Mucosa of gallbladder (tissue), 1 donor: ENCODE measurements at places on chromosomes 11 and 22.

DNA sequence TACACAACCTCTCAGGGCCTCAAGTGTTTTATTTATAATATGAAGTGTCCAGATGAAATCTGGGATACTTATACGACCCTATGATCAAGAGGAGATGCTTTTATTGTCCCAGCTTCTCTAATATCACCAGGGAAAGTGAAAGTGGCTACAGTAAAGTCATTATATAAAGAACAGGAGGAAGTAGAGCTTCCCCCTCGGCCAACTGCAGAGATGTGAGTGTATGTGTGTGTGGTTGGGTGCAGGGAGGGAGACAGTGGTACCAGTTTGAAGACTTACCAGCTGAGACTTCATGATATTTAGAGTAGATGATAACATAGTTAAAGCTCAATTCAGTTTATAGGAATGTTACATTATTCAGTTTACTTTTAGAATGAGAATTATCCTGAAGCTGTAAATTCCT is 373.6 kb upstream of the DDI1 start:
- DNase-seq: no peak

DNA sequence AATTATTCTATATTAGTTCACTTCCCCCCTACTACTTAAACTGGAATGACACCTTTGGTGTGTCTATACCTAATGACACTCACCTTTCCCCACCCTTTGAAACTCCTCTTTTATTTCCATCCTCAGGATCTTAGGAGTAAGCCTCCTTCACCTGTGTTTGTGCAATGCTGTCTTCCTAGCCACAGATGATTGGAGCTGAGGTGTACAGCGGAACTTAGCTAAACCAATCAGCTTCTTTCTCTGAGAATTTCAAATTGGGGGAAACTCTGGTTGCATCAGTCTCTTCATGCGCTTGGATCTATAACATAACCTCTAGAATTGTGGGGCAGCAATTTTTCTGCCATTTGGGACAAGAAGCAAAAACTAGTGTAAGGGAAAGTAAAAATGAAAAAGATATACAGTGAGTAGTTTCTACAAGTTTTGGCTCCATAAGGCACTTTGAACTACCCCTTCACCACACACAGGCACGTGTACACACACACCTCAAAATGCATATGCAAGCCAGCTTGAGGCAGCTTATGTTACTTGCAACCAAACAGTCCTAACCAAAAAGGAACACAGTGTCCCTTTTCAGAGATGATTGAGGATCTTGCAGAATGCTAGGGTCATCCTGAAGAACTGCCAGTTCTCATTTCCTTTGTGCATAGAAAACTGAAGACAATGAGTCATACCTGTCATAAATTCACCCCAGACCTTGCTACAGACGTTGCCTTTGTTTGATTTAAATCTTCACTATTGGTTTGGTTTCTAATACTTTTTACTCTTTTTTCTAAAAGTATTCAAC is 36.0 kb upstream of the LDLRAD3 start:
- DNase-seq: no peak

DNA sequence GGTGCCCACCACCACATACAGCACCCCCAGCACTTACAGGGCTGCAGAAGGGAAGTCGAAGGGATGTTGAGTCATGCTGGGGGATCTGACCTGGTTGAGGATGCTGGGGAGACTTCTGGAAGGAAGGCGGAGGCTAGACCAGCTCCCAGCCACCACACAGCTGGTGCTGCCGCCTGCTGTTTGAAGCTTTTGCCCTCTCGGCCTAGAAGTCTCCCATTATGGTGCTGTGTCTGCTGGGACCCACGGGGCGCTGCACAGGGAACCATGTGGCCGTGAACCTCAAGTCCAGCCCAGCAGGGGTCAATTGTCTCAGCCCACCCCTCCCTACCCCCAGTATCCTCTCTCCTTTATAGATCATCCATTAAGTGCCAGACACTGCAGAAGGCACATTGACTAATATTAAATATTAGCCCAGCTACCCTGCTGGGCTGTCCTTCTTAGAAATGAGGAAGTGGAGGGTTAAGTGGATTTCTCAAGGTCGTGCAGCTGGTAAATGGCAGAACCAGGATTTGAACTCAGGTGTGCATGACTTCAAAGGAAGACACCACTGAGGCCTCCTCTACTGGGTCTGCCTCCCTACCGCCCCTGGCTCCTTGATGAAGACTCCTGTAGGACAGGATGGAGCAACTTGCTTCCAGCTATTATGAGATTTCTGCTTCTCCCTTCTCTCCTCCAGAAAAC is 49.7 kb downstream of the CYTH4 start:
- peak; percentile 83 for DNase-seq

DNA sequence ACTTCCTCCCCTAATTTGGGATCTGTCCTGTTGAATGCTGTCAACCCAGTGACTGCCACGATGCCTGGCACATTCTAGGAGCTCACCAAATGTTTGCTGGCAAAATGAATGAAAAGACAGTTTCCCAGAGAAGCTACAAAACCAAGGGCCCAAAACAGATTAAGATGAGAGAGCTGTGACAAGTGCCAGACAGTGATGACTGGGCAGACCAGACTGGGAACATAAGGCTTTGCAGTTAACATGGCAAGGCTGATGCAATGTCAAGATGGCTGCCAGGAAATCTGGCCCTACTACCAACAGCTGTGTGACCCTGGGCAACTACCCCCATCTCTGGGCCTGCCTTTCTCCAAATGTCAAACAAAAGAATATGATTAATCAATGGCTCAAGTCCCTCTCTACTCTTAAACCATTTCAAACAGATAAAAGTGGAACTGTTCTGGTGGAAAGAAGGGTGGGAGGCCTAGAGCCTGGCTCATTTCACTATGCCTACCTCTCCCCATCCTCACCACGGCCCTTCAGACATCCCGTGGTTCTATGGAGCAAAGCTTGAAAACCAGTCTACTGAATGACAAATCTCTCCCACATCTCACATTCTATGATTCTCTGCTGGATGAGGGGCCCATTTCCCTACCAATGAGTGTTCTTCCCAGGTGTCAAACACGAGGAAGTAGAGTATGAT is 12.8 kb downstream of the AP1B1 start:
- no peak for DNase-seq

DNA sequence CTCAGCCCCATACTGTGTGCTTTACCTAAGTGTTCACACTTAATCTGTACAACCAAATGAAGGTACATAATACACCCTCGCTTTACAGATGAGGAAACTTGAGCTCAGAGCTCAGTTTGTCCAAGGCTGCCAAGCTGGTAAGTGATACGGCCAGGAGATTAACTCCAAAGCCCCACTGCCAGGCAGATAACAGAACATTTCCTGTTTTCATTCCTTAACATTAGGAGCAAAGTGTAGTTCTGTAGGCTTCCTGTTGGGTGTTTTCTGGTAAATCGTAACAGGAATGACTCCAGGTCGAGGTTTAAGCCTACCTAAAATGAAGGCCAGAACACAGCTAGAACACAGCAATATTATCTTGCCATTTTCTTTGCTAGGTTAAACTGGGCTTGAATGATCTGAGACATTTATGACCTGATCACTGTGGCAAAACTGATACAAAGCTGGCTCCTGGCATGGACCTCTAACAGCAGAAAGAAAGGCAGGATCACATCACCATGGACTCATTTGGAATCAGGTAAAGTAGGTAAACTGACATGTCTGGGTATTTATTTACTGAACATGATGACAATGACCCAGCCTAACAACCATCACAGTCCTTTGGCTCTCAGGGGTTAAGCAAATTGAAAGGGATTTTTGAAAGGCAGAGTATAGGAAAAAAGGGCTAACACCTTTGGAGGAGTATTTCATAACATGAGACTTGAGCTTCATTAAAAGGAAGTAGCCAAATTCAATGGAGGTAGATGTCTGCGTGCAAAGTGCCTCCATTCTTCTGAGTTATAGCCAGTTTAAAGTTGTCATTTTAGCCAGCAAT is 3.9 kb upstream of the NUP50 start:
- peak; percentile 14 for DNase-seq

DNA sequence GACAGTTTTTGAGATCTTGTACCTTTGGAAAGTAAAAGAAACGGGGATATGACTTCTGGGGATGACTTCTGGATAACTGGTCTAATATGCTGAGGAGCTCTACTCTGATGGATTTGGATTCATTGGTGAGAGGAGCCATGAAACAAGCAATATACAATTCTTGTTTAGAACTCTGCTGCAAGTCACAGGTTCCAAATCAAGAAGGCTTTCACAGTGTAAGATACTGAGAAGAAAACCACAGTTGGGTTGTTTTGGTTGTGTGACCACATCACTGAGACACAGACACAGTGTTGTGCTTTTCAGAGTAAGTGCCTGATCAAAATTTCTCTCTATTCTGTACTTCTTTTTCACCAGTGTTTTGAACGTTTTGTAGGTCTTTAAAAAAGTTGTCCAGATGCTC is 13.1 kb upstream of the UCP2 start:
- no peak for DNase-seq

DNA sequence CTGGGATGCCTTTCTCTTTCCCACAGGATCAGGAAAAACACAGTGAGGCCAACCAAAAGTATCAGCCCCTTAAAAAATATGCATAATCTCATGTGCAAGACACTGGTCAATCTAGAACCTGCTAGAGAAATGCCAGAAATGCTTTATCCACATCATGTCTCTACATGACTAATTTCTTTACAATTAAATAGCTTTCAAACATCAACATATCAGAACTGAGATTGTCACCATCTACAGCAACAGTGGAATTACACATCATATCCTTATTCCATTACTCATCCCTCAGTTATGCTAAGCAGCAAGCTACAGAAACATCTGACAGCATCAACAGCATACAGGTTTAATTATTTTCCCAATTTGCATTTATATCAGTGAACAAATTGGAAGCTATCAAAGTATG is 78.8 kb downstream of the DDIAS start:
- no peak for DNase-seq

DNA sequence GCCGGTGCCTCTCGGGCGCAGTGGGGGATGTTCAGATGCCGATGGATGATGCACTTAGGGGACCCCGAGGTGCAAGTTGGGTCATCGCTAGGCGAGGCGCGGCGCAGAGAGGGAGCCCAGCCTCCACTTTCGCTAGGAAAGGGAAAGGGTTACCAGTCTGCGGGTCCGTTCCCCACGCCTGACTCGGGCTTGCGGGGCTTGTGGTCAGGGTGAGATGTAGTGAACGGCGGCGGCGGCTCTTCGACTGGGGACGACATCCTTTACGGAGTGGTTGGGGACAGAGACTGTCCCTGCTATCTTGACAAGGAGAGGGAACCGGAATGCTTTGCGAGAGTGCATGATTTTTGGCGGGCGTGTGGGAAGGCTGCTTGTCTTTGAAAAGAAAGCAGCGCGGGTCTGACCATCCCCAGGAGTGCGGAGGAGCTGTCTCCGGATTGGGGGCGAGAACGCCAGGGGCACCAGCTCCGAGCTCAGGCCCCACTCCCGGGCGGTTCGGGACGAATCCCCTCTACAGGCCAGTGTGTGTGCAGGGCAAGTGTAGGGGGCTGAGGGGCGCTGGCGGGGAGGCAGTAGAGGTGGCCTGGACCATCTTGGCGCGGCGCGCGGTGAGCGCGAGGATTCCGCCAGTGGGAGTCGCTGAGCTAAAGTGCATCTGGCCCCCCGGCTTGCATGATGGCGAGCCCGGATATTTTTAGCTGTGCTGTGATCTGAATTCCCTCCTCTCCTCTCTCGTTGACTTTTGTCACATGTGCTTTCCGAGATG is 1.1 kb downstream of the FAT3 start:
- no peak for DNase-seq

DNA sequence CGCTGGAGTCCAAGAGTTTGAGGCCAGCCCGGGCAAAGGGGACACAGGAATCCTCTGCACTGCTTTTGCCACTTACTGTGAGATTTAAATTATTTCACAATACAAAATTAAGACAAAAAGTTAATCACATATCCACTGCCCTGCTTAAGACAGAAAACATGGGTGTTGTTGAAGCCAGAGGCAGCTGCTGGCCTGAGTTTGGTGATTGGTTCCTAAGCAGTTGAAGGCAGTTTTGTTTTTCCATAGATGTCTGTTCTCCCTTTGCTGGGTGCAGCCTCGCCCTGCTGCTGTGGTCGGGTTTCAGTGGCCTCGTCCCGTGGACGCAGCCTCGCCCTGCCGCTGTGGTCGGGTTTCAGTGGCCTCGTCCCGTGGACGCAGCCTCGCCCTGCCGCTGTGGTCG is 70.2 kb upstream of the PPP6R3 start:
- DNase-seq: no peak

- no peak for DNase-seq
These were observed 607 bp downstream of the MRPL11 start for GRCh38 chr11:66437979-66438503.

- DNase-seq: no peak
These were observed 26.6 kb upstream of the SEPTIN5 start for GRCh38 chr22:19687561-19688300.

GRCh38 chr11:83764643-83765042 is 478.5 kb upstream of the CCDC90B start:
- no peak for DNase-seq

GRCh38 chr22:19959043-19959586 is 17.5 kb upstream of the TXNRD2 start:
- peak; percentile 63 for DNase-seq

DNA sequence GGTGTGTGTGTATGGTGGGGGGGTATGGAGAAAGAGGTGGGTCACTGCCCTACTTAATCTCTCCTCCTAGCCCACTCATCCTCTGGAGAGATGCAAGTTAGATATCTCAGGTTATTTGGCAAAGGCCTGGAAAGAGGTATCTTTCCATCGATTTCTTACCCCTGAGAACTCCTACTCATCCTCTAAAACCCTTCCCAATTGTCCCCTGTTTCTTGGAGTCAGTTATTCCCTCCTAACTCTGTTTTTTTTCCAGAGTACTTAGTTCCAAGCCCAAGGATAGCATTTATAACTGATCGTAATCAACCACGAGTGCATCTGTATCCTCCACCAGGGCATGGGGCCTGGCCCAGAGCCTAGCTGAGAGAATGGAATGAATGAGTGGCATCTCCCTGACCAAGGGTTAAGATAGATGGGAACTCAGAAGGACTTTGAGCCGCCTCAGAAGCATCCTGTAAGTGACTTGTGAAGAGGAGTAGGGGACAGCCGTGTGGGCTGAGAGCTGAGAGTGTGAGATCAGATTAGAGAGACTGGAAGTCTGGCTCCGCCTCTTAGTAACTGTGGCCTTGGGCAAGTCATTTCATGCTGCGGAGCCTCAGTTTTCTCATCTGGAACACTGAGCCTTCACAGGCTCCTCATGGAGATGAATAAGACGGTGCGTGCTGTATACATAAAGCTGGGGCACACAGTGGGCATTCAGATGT is 16.2 kb downstream of the CD6 start:
- DNase-seq: no peak

- peak; percentile 34 for DNase-seq
These were observed 401.0 kb downstream of the LARGE1 start for GRCh38 chr22:33519071-33519973.

DNA sequence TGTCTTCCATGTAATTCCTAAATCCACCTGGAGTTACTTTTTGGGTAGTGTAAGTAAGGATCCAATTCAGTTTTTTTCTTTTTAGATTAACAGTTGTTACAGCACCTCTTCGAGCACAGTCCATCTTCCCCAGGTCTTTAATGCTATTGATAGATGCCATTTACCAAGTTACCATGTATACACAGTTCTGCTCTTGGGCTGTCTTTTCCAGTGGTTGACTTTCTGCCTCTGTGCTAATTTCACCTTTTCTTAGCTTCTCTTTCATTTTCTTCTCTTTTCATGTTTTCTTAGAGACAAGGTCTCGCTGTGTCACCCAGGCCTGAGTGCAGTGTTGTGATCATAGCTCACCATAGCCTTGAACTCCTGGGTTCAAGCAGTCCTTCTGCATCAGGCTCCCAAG is 12.0 kb downstream of the ATXN10 start:
- DNase-seq: no peak
